ENCODE measurements at places on chromosomes 11 and 22. TPM values are rescaled to one million over a fixed set of nuclear protein-coding genes. Genes with fewer than 3 reads are reported as not detected.

GRCh38 chr22:32796865-32797573, 4.5 kb upstream of the TIMP3 start:
- H3K4me1 ChIP-seq = peaks cover 1% of the 10 kb centered on the region
- peaks cover 50% of the 10 kb centered on the region for H3K27me3 ChIP-seq
- H3K4me3 ChIP-seq = no peak overlapping the region

DNA sequence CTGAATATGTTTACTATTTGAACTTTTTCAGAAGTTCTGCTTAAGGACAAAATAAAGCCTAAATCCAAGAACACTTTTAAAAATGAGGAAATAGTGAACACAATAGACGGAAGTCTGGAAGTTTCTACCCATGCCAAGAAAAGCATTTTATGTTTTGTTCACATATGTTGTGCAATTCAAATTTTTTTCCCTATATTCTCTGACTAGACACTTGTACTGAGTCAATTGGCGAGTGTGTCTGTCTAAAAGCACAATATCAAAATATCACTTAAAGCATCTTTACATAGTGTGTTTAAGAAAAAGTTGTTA, 29.2 kb downstream of the INCENP start:
- H3K27me3 ChIP-seq = no peaks in the 10 kb centered on the region
- no peaks in the 10 kb centered on the region for H3K4me1 ChIP-seq
- no peak overlapping the region for H3K27ac ChIP-seq
- peaks cover 32% of the 10 kb centered on the region for H3K36me3 ChIP-seq

MS4A14 gene
- not detected for total RNA-seq

SGSM1 gene
- total RNA-seq = 1.1 TPM

COMT gene
- total RNA-seq = 68.6 TPM

Data from activated naive CD8-positive, alpha-beta T cell treated with anti-CD3 and anti-CD28 coated beads, Interleukin-2, amount 10 ng/mL, durations not matched to agents 7 days and 5 days (primary cell).